ENCODE measurements at places on chromosomes 16 and 17.
A peak's percentile ranks its signal among the peaks of the same experiment; 100 is the strongest.

DNA sequence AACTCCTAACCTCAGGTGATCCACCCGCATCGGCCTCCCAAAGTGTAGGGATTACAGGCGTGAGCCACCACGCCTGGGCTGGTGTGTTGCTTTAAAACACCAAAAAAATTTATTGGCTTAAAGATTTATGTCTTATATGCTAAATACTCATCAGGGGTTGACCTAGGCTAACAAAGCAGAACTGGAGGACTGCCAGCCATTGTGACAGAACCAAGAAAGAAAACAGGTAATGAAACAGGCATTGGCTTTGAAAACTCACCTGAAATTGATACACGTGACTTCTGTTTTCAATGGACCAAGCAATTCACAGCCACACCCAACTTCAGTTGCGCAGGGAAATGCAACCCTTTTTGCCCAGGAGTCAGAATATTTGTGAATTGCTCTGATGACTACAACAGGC, 4.9 kb upstream of the PHAF1 start:
- peak; percentile 11 for DNase-seq

- no peak for DNase-seq
Observed at GRCh38 chr16:53429221-53429943, 4.9 kb upstream of the RBL2 start.

GRCh38 chr16:23726710-23727109, 13.7 kb upstream of the ERN2 start:
- no peak for DNase-seq

DNA sequence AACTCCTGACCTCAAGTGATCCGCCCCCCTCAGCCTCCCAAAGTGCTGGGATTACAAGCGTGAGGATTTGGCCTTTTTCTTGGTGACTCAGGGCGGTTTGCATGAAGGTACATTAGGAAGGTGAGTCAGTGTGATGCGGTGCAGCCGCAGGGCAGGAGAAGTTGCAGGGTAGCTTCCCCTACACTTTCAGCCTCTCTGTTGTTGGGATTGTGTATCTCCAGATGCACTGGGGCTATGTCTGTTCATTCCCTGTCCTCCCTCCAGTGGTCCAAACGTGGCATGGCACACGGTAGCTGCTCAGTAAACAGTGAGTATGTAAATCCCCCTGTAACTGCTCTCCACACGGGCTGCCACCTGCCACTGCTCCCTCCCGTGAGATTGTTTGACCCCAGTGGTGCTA, 109.1 kb upstream of the CDC42EP4 start:
- DNase-seq: no peak

DNA sequence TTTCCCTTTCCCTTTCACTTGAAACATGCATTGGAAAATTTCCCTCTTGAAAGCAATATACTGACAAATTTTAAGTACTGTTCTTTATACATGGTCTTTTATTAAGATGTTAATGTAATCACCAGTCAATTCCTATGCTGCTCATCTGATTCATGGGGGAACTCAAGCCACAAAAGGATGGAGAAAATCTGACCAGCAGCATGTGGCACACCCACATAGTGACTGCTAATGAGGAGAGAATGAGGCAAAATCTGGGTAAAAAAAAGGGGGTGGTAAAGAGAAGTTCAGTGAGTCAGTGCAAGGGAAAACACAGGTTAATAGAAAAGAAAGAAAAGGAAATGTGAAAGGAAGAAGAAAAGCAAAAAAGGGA, 11.3 kb downstream of the RFFL start:
- no peak for DNase-seq

DNA sequence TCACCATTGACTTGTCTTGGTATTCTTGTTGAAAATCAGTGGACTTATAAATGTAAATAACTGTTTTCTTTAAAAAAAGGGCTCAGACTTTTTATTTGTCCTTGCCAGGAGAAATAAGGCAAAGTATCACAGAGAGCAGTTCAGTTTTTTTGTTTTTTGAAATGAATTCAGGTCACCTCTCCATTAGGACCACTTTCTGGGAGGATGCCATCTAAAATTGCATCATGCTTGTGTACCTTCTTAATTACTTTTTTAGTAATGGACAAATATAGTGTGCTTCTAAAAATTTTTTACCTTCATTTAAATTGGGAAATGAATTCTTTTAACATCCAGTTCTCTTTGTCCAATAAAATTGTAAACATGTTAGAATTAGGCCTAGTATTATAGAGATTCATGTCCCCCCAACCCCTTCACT, 210.0 kb downstream of the BCAS3 start:
- no peak for DNase-seq

- no peak for DNase-seq
Observed at GRCh38 chr17:31679667-31680066, 179.4 kb downstream of the COPRS start.

- DNase-seq: no peak
Observed at GRCh38 chr17:40612599-40613244, 34.9 kb downstream of the SMARCE1 start.

DNA sequence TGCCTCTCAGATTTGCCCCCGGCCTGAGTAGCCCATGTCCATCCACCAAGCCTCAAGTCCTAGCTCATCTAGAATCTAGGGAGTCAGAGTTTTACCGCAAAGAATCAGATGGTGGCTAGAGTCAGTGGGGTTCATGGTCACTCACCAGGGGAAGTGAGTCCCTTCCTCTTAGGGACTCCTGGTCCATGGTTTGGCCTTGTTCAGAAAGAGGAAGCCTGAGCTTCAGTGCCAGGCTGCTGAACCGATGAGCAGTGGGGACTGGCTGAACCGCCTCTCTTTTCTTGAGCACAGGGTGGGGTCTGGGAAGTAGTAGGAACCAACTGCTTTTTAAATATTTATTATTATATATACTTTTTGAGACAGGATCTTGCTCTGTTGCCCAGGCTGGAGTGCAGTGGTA, 160.3 kb downstream of the NTN1 start:
- DNase-seq: no peak

- DNase-seq: no peak
Observed at GRCh38 chr17:57920916-57921703, 34.1 kb downstream of the CUEDC1 start.

DNA sequence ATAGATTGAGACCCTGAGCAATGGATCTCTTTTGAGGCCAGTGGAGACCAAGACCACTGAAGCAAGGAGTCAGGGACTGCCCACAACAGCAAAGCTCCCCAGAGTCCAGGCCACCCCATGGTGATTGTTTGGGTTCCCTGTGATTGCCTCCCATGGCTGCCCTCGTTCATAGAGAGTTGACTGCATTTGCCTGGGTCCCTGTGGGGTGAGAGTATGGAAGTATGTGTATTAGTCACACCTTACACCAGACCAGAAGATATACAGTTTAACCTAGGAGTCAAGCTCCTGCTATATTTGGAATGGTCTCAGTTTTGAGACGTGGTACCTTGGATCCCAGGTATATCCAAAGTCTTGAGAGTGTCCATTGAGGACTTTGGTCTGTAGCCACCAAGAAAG, 20.2 kb downstream of the HLF start:
- DNase-seq: no peak

- DNase-seq: no peak
Observed at GRCh38 chr16:11354407-11354732, 9.1 kb downstream of the RMI2 start.

- DNase-seq: no peak
Observed at GRCh38 chr16:68529608-68529930, 9.5 kb upstream of the ZFP90 start.

GRCh38 chr17:77810536-77810935, 148.0 kb upstream of the TNRC6C start:
- DNase-seq: no peak

- DNase-seq: no peak
Observed at GRCh38 chr17:82566129-82566960, 46.8 kb downstream of the FOXK2 start.

DNA sequence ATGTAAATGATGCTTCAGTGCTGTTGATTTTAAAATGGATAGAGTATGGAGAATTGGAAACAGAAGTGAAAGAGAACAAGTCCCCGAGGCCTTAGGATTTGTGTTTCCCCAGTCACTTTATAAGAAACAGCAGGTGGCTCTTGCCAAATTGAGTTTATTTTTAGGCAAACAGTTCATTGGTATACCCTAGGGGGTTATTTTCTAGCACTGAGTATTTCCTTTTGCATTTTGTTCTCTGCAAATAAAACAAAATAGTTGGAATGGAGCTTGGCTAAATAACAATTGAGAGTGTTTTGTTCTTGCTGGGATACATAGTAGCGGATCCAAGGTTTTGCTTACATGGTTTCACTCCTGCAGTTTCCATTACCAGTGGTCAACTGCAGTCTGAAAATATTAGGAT, 591.1 kb upstream of the C16orf82 start:
- no peak for DNase-seq

- DNase-seq: no peak
Observed at GRCh38 chr17:74228306-74228978, 15.1 kb downstream of the TTYH2 start.

- peak; percentile 20 for DNase-seq
Observed at GRCh38 chr17:7846063-7846735, 8.7 kb upstream of the TMEM88 start.

DNA sequence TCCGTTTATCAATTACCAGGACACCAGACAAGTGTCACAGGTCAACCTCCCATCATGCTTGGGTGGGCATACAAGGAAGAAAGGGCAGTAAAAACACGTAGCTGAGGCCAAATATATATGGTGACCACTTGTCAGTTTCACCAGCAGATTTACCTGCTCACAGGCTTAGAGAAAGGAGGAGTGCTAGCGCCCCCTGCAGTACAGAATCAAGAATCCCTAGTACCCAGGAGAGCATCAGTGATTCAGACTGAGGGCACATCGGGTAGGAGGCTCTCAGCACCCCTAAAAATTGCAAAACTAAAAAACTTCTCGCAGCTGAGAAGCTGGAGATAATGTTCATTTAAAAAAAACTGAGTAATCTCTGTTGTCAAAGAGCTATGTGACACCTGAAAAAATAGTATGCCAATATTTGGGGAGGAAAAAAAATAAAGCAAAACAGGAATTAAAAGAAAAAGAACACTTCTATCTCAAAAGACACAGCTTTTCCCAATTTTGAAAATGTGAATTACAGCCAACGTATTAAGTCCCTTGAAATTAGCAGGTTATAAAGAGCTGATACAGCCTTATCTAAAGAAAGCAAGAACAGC, 21.2 kb upstream of the MON1B start:
- DNase-seq: peak; percentile 30

- no peak for DNase-seq
Observed at GRCh38 chr16:28297784-28298510, 5.6 kb downstream of the SBK1 start.

GRCh38 chr16:58455750-58456149, 44.2 kb upstream of the NDRG4 start:
- DNase-seq: no peak

- DNase-seq: no peak
Observed at GRCh38 chr16:13154799-13155198, 253.4 kb downstream of the SHISA9 start.

DNA sequence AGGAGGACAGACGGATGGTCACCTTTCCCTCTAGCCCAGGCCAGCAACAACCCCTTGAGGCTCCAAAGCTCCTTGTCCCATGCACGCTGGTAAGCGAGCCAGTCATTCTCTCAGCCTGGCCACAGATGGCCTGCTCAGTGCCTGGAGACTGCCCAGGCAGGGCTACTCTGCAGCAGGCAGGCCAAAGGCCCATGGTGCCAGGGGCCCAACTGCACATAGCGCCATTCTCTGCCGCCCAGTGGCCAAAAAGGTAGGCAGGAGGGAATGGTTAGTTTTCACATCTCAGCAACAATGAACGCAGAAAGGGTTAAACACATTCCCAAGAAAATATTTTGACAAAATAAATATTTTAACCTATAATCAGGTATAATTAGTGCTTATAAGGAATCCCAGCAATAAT, 7.7 kb upstream of the SREBF1 start:
- no peak for DNase-seq

DNA sequence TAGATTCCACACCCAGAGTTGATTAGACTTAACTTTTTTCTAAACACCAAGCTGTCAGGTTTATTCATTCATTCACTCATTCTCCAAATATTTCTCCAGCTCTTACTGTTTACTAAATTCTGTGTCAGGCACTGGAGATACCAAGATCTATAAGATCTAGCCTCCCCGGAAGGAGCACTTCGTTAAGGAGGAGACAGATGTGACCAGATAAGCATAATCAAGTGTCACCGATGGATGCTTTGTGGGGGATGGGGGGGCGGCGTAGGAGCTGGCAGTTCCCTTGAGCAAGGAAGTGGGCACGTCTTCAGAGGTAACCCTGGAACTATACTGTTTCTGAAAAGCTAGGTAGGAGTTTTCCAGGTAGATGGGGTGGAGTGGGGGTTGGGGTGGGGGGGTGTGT, 3.8 kb upstream of the RPL26 start:
- no peak for DNase-seq

DNA sequence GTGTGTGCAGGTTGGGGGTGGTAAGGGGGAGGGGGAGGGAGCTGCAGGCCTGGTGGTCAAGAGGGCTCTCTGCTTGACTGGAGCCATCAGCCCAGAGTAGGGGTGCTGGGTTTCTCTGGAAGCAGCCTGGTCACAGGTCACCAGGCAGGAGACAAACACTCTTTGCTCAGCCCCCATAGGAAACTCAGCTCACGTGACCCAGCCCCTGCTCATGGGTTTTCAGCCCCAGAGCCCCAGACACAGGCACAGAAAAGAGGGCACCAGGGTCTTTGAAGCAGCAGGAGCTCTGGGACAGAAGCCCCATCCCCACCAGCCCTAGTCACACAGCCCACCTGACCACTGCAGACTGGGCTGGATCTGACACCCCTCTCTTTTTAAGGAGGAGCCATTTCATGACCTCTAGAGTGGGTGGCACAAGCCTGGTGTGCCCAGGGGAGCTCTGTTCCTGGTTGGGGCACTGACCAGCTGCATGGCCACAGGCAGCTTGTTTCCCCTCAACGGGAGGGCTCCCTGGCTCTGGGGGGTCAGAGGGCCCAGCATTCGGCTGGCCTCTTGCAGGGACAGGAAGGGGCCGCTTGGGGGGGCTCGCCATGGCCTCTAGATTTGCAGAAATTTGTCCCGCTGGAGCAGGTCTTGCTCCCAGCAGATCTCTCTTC, 13.8 kb upstream of the CD79B start:
- no peak for DNase-seq

GRCh38 chr17:81895400-81895799, 3.9 kb downstream of the ANAPC11 start:
- DNase-seq: no peak

DNA sequence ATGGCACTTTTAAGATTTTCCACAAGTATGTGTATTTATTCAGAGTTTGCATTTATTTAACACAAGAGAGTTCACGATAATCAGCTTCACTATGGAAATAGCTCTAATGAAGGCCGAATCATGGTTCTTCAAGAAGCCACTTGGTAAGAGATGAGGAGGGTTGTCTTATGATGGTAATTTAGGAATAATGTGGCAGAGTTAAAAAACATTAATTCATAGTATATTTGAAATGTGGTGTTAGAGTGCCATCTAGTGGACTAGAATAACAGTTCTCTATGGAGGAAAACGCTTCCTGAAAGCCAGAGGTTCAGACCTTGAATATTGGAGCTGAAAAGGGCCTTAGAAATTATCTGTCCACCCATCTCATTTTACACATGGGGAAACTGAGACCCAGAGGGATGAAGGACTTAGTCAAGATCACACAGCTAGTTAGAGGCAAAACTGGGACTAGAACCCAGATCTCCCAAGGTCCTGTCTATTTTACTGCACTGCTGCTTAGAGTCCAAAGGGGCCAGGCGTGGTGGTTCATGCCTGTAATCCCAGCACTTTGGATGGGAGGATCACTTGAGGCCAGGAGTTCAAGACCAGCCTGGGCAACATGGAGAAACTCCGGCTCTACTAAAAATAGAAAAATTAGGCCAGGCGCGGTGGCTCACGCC, 33.8 kb upstream of the KPNB1 start:
- peak; percentile 48 for DNase-seq
